ENCODE measurements at places on chromosomes 6 and 20.

- no peak for DNase-seq
Measured at GRCh38 chr6:118843685-118844390, 50.1 kb upstream of the ASF1A start.

GRCh38 chr20:19928328-19929011 is 88.7 kb upstream of the NAA20 start:
- DNase-seq: no peak

DNA sequence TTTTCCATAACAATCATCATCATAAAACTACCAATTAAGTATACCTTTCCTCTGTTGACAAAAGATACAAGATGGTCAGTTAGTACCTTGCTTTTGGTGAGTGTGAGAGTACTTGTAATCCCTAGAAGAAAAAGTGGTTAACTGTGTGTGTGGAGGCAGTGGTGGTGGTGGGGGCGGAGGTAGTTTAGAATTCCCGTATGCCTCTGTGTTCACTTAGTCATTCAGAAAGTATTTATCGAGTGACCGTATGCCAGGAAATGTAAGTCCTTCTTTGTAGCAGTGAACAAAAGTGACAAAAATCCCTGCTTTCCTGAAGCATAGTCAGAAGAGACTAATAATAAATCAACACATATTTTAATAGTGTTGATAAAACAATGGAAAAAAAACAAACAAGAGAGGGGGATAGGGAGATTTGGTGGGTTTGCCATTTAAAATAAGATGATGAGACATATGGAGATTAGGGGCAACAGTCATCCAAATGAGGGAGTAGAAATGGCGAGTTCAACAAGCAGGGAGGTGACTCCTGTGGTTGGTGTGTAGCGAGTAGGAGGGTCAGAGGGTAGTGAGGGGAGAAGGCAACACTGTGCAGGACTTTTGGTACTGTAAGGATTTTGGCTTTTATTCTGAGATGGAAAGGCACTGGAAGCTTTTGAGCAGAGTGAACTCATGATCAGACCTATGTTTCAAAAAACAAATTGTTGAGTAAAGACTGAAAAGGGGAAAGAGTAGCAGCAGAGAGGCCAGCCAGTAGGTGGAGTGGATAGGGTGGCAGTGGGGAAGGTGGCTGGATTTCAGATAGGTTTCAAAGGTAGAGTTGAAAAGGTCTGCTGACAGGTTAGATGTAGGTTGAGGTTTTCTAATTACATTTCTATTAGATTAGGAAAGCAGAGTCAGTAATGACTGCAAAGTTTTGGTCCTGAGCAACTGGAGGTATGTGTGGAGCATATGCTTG is 40.3 kb upstream of the SIM1 start:
- no peak for DNase-seq

GRCh38 chr6:97136626-97137358 is 146.2 kb downstream of the MMS22L start:
- DNase-seq: no peak

- no peak for DNase-seq
Measured at GRCh38 chr20:37596168-37596567, 68.5 kb upstream of the BLCAP start.

- DNase-seq: no peak
Measured at GRCh38 chr20:18133962-18134361, 3.7 kb upstream of the KAT14 start.

GRCh38 chr20:32050851-32051556 is 1.0 kb upstream of the HCK start:
- no peak for DNase-seq

DNA sequence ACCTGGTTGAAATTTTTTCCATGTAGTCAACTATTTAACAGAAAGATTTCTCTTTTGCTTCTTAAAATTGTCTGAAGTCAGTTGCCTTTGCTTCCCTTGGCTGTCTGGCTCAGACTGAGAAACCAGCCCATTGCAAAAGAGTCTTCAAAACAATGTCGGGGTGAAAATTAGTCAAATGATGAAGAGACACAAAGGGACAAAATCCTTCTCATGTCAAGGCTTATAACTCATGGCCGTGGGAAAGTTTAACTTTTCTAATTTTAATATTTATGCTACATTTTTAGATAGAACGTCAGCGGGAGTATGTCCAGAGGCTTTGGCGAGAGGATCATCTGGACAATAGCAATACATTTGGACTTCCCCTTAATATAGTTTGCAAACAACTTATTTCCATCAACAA is 127.2 kb downstream of the CD164 start:
- DNase-seq: no peak

DNA sequence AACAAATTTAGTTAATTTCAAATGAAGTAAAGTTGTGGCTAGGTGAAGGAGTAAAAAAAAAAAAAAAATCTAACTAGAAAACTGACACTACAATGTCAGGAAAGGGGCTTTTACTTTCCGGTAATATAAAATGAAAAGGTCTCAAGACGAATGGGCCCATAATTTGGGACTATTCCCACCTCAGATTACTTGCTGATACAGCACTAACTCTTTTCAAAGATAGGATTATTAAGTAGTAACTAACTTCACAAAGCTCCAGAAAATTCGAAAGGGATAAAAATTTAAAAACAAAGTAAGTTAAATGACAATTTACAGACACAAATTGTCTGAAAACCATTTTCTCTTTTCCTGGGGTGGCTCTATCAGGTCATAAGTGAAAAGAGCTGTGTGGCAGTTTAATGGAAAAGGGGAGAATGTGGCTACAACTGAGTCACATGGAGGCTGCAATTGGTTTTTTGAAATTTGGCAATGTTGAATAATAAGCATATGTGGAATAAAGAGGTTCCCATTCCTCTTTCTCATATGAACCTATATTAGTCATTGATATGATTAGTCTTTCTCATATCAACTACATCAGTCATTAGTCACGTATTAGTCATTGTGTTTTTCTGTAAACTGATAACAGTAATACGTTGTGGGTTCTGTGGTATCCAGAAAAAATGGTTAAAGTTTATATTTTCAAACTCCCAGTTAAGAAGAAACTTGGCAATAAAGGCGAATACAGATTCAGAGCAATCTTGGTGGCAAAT is 78.0 kb downstream of the RWDD2A start:
- no peak for DNase-seq

- DNase-seq: no peak
Measured at GRCh38 chr6:12379181-12379580, 89.0 kb downstream of the EDN1 start.

DNA sequence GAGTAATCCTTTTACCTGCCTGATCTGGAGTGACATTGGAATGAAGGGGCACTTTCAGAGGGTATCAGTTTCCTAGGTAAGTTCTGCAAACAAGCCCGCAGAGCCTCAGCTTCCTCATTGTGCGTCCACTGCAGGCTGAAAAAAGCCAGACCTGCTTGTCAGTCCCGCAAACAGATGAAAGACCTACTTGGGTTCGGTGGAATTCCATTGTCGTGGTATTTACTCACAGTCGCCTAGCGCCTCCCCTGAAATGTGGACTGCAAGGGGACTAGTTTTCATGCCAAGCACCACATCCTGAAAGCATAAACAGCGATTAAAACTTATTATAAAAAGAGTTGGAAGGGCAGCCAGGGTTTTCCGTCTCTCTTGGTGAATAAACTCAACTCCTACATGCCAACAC is 121.5 kb downstream of the PAX1 start:
- no peak for DNase-seq

GRCh38 chr6:34584694-34585093 is 28.6 kb upstream of the SPDEF start:
- DNase-seq: no peak

GRCh38 chr6:88650029-88650619 is 313.3 kb downstream of the RNGTT start:
- DNase-seq: no peak

DNA sequence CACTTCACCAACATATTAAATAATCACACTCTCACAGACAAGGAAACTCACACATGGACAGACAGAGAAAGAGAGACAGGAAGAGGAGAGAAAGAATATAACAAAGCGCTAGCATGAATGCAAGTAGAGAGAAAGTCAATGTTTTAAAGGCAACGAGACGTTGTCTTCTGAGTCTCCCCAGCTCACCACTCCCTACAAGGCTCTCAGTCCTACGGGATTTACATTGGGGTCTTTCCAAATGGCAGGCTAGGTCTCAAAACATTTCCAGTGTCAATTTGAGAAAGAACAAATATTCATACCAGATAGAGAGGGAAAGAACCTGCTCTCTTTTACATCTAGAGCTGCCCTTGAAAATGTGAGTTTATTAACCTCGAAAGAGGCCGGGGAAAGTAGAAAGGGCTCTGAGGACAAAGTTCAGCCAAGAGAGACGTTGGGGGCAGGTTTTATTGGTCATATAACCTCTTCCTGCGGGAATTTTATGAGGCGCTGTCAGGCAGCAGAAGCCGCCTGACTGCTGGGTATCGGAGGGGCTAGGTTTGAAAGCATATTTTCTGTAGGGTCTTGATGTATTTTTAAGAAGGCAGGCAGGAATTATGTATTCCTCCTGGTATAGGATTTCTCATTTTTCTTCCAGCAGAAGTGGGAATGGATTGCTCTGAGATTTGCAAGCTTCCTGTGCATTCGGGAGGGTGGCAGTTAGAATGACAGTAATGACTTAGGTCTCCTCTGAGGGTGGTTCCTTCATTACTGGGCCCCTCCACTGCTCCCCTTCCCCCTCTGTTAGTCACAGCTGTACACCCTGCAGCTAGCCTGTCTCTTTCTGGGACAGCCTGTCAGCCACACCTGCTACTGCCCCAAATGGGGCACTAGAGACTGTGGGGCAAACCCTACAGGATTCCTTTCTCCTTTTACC is 34.4 kb upstream of the KIF16B start:
- no peak for DNase-seq

DNA sequence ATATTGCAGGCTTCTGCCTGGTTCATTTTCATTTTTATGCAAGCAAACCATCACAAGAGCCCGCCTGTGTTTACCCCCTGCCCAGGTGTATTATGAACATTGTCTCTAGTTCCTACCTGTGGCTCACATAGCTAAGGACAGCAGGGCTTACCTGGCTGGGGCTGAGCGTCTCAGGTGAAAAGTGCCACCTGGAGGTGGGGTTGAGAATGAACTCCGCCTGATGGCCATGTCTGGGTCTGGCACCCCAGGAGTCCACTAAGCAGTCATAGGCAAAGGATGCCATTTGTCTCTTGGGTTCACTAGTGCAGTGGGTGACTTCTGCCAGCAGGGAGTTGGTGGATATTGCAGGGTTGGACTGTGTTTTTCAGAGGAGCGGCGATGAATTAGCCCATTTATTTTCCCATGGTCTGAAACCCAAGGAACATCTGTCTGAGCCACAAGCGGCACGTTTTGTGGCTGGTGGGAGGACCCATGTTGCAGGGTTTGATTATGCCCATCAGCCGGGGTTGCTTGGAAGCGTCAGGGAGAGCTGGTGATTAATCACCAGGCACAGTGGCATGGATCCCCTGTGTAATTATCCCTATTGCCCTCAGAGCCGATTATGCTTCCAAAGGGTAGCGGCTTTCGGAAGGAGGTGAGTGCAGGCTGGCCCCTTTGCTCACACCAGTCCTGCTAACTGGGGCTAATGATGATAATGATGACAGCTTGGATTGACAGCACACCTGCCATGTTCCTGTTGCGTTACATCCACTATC is 92.1 kb downstream of the CDH26 start:
- DNase-seq: no peak

- DNase-seq: no peak
Measured at GRCh38 chr6:125302840-125303511, 1.2 kb upstream of the HDDC2 start.

DNA sequence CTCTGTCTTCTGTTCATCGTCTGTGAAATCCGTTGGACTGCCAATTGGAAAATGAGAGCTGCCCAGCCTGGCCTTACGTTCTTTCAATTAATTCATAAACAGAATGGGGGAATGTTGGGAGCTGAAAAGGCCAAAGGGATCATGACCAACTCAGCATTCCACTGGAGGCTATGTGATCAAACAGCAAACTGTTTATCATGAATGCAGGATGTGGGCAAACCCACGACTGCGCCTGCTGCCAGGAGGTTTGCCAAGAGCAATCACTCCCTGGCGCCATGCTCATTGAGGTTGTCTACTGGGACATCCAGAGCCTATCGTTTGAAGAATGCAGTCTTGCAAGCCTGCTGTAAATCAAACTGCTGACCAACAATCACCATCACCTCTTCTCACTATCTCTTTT is 9.3 kb upstream of the FKBP1A start:
- DNase-seq: no peak

DNA sequence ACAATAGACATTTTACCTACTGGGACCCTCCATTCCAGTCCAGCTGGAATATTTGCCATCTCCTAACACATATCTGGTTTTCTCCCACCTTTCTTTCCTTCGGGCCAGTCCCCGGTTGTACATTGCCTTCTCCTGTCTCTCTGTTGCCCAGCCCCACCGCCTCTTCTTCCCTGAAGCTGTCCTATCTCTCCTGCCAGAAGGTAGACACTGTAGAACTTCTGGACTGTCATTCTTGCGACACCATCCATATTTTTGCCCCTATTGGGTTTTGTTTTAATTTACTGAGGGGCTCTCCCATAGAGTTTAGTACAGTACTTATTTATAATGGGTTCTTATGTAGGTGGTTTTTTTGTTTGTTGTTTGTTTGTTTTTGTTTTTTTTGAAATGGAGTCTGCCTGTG is 4.9 kb downstream of the PTK7 start:
- no peak for DNase-seq

GRCh38 chr6:148085631-148086331 is 256.9 kb upstream of the SASH1 start:
- DNase-seq: no peak

DNA sequence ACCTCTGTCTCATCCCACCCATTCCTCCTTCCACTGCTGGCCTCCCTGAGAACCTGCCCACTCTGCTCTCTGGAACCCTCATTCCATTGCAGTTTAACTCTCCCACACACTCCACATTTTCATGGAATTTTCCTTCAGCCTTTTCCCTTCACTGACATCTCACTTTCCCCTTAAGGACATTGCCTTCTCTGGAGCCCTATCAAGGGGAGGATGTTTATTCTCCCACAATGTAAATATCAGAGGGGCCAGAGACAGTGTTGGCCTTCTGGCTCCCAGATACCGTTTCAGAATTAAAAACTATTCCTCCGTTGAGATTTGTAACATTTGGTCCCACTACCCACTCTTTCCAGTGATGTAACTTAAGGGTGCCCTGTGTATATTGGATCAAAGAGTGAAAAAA is 199.5 kb upstream of the KCNK16 start:
- no peak for DNase-seq

DNA sequence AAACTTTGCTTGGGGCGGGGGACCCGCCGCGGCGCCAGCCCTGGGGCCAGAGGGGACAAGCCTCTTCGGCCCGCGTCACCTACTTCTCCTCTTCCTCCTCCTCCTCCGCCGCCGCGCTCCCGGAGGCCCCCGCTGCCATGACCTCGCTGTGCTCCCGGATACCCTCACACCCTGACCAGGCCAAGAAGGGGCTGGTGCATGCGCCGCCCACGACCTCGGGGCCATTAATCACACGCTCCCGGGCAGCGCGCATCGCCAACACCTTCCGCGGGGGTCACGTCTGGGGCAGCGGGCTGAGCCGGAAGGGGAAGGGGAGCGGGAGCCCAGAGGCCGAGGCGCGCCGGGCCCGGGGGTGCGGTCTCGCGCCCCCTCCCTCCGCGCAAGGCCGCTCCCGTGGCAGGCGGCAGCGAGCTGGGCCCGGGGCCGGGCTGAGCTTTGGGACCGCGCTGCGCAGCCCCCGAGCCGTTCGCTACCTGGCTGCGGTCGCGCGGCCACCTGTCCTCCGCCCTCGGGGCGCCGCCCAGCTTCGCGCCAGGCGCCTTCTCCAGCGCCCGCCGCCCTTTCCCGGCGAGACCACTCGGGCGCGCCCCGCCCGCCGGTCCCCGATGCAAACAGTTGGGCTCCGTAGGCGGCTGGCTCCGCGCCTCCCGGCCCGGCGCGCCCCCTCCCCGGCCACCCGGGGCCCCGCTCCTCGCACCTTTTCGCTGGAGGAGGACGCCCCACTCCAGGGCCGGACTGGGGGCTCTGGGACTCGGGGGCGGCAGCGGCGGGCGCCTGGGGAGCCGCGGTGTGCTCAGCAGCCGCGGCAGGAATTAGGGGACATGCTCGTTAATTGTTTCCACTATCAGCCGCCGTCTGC is 575 bp upstream of the CNR1 start:
- no peak for DNase-seq
